Fibroblast of skin of scalp (primary cell): ENCODE measurements at places on chromosomes 7 and 10.

- no peak for DNase-seq
Measured at GRCh38 chr10:23198610-23198939, 6.5 kb downstream of the PTF1A start.

- DNase-seq, result no peak
Measured at GRCh38 chr10:12868229-12868628, 133.3 kb downstream of the CCDC3 start.

DNA sequence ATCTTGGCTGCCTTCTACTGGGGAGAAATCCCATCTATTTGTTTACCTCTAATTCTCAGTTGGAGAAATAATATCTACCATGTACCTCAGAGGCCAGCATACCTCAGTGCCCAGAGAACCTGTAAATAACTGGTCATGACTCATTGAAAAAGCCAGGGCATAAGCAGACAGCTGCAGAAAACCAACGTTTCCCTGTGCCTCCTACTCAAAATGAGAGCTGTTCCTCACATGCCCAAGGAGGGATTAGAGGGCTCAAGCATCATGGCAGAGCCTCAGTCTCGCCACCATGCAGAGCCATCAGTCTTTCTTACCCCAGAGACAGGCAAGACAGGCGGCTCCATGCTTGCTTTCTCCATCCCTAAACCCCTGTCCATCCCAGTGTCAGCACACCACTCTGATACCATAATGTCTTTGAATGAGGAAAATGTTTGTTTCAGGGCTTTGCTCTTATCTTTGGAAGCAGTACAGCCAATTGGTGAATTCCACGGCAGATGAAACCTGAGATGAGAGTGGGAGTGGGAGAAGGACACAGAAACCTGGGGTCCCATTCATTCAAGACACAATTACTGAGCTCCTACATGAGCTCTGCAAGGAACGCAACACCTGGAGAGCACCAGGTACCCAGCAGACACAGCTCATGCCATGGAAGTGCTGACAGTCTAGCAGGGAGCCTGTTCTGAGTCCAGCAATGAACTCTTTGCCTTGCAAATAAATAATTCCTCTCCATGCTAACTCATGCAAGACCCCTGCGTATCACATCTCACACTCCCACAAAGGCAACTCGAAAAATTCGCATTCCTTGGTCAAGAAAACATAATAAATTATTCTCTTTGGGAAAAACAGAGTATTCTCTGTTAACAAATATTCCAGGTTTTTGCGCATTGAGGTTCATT lies 21.1 kb downstream of the PON1 start:
- DNase-seq, result no peak

GRCh38 chr7:81201188-81201587 lies 282.3 kb upstream of the SEMA3C start:
- DNase-seq, result no peak

DNA sequence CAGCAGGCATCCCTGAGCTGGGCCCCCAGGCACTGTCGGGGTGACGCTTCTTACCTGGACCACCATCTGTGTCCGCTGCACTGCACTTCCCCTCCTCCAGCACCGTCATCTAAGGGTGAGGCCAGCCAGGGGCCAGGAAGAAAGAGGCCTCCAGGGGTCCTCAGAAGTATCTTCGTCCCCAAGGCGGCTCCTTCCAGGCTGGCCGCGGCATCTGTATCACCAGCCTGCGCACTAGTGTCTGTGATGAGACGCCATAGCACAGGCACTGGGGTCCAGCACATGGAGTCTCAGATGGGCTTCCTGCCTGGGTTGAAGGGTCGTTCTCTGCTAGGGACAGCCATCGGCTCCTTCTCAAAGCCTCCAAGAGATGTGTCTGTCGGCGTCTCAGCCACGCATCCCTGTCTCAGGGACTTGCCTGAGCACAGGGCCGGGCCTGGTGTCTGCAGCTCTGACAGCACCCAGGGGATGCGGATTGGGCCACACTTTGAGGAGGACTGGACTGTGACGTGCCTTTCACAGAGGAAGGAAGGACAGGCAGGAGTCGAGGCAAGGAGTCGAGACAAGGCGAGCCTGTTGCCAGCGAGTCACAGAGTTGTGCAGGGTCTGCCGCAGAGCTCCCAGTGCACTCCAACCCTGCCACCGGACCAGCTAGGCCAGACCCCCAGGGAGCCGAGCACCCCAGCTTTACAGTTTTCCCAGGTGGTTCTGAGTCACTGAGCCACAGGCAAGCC lies 101.5 kb upstream of the DIP2C start:
- DNase-seq, result no peak
